ENCODE measurements at places on chromosomes 7 and 10.

- no peak for DNase-seq
These were observed 84.2 kb downstream of the STRA8 start for GRCh38 chr7:135317676-135318325.

DNA sequence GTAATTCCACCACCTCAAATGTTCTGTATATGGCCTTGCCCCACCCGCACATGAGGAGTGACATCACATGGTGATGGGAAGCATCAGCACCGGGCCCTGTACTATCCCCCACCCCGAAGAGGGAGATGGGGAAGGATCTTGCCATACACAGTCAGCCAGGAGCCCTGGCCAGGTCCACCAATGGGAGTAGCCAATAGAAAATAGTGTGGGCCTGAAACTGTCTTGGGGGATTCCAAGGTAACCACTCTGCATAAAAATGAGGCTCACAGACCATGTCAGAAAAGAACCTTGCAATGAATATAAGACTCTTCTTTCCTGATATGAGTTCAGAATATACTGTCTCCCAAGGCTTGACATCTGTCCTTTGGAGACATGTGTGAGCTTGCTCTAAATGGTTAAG lies 51.1 kb downstream of the ADRB1 start:
- DNase-seq, result no peak

- DNase-seq, result peak; percentile 45
These were observed 175.0 kb downstream of the CTNNA3 start for GRCh38 chr10:67520924-67521520.

DNA sequence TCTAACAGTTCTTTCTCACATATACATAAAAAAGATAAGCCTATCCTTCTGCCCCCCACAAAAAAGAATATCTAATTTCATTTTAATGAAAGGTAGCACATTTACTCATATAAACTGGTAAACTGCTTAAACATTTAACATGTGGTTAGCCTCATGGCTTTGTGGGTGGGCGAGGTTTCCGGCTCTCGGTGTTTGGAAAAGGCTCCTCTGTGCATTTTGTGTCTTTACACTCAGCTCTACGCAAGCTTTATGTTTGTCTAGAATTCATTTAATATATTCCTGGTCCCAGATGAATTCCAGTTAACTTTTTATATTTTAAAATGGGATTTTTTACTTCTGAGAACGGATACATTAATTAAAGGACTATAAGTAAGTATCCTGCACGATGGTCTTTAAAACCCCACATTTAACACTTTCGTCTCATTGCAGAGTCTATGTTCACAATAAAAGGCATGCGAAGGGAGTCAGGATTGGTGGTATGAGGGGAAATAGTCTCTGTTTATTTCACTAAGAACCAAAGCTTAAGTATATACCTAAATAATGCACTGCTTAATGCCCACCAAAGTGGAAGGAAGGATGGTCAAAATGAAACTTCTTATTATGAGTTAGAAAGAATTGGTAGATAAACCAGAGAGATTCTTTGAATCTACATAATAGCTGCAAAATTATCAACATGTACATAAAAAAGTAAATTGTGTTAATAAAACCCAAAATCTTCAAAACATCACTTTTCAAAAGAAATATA lies 197.2 kb downstream of the CRPPA start:
- DNase-seq, result no peak

DNA sequence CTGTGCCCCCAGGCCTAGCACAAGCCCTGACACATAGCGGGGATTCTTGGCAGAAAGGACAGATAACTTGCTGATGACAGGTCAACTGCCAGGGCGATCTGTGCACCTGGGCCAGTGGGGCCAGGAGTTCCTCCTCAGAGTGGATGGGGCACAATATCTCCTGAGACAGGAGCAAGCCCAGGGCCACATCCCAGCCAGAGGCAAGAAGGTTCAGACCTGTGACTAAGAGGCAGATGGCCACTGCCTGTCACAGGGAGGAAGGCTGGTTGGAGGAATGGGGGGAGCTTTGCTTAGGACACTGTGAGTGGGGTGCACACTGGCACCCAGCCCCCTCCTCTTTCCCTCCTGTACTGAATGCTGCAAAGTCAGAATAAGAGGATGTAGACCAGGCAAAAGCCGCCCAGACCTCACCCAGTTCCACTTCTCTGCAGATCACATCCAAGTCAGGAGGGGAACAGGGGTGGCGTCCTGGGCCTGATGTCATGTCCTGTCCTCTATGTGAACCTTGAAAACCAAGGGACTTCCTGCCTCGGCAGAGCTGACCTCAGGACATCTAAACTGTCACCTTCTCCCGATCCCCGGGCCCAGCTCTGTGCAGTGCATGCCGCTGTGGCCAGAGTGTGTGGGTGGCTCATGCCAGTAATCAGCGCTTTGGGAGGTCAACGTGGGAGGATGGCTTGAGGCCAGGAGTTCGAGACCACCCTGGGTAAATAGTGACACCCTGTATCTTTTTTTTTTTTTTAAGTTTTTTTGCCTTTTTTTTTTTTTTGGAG lies 1.3 kb downstream of the GUSB start:
- peak; percentile 40 for DNase-seq

GRCh38 chr7:13181216-13181615 lies 493.8 kb downstream of the ARL4A start:
- no peak for DNase-seq

DNA sequence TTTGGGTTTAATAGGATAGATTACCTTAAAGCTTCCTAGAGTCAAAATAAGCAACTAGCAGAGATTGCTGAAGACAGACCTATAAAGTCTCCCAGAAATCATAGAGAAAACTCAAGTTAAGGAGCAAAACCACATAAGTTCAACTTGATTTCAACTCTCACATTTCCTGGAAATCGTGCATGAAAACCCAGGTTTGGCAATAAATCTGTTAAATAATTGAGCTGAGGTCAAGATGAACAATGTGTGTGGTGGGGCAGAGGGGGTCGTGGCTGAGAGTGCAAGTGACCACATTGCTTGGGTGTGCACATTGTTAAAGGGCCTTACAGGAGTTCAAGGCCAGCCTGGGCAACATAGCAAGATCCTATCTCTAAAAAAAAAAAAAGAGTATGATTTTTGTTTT lies 636.5 kb downstream of the GALNT17 start:
- DNase-seq, result no peak

- DNase-seq, result no peak
These were observed at the start of gene MYO1G for GRCh38 chr7:44978511-44979366. Gene MYO1G, minus strand, starts transcription at chr7:44979015. Its CDS starts 54 bp downstream, at chr7:44978961.

GRCh38 chr7:2129323-2130095 lies 103.2 kb downstream of the MAD1L1 start:
- DNase-seq, result no peak

- no peak for DNase-seq
These were observed 225.0 kb upstream of the NPY start for GRCh38 chr7:24058953-24059352.
